ENCODE measurements at places on chromosomes 7 and 10.

DNA sequence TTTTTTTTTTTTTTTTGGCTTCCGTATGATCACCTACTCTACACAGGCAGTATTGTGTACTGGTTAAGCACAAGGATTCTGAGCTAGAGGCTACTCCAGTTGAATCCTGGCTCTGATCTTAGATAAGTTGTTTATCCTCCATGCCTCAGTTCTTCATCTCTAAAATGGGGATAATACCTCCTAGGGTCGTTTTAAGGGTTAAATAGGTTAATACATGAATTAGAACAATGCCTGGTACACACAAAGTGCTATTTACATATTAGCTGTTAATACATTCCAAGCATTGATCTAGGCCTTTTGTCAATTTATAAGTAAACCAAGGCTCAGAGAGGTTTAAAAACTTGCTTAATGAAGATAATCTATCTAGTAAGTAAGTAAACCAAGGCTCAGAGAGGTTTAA, 59.0 kb downstream of the ST7 start:
- DNase-seq, result no peak

DNA sequence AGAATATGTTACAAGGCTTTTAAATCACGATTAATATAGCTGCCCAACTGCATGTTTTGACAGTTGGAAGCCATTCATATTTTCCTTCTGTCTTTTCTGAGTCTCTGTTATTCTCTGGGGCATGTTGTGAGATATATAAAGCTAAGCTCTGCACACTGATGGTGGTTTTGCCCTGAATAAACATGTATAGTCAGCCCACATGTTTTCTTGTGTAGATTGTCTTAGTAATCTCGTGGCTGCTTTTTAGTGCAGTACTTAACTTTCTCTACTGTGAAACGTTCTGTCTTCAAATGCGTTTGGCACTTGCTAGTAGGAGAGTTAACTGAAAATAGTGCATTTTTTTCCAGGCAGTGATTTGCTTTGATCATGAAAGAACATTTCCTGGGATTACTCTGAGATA, 268.5 kb downstream of the DNAJB9 start:
- DNase-seq, result no peak

- DNase-seq, result no peak
Observed at GRCh38 chr10:11091517-11092102, 73.9 kb downstream of the CELF2 start.

DNA sequence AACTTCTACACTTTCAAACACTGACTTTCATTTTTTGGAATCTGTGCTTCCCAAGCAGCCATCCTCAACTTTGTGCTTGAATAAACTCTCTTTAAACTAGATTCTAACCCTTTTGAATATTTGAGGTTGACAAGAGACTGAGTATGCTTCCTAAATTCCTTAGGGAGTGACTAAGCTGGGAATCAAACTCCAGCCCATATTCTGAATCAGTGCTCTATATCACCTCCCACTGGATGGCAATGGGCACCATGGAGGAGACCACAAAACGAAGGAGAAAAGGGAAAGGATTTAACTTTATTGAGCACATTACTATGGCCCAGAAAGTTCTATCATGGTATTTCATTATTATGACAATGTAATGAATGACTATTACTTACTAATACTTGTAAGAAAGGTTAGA, 17.2 kb upstream of the SLC26A4 start:
- no peak for DNase-seq

DNA sequence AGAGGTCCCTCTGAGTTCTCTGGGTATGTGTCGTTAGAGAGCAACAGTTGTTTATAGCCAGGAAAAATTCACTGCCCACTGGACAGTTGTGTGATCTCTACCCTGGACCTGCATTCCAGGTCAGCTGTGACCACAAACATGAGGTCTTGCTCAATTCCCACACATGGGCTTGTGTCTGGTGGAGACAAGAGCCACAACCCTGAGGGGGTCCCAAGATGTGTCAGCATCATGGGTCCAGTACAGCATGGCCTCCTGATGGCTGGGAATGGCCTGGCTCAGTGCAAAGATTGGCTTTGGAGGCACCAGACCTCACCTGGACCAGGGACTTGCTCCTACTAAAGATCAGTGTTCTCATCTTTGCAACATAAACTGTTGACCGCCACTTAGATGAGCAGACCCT, 751.6 kb downstream of the GRID1 start:
- DNase-seq, result no peak

GRCh38 chr7:80184693-80185092, 50.1 kb downstream of the GNAI1 start:
- DNase-seq, result no peak

DNA sequence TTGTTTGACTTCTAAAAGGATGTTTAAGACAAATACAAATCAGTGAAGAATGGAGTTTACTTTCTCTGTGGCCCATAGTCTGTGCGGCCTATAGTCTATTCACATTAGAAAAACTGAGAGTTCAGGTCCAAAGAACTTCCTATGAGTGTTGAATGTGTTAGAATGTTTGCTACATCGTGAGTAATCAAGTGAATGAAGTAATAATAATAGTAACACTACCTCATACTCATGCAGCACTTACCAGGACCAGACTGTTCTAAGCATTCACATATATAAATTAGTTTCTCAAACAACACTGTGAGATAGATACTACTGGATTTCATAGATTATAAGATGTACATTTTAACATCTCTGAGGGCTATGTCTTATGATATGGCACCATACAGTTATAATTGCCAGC, 70.4 kb downstream of the RALA start:
- DNase-seq, result no peak

DNA sequence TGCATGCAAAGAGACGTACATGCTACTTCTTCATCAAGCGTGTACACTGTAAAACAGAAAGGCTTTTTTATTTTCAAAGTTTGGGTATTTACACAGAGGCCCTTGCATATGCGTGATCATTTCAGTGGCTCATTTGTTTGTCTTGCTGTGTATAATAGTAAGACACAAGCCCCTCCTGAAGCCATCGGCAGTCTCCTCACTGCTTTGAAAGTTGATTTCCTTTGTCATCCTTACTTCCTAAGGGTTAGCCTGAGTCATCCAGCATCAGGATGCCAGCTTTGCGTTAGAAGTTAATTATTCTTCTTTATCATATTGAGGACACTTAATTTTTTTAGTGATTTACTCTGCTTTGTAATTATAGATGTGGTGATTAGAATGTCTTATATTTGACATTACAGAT, 72.5 kb upstream of the CTBP2 start:
- DNase-seq, result no peak

- no peak for DNase-seq
Observed at GRCh38 chr7:149670288-149670687, 103.1 kb downstream of the ZNF467 start.
